Activated CD4-positive, alpha-beta T cell treated with anti-CD3 and anti-CD28 coated beads, Interleukin-2, amount 50 U/mL, for 4 hours (primary cell): ENCODE measurements at places on chromosomes 7 and 10.

DNA sequence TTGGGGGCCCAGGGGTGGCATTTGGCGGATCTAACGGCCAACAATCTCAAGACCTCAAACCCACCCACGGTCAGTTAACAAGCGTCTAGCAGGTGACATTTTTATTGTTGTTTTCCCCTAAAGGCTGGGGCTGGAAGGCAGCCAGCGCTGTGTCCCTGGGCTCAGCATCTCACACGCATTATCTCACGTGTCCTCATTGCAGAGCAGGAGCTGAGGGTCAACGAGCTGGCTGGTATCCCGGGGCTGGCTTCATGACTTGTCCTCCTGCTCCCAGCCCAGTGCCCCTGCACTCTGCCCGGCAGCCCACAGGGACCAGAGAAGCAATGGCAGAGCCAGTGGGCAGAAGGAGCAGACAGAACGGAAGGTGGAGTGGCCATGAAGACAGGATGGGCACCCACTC, 54.4 kb upstream of the TMEM273 start:
- DNase-seq: no peak

DNA sequence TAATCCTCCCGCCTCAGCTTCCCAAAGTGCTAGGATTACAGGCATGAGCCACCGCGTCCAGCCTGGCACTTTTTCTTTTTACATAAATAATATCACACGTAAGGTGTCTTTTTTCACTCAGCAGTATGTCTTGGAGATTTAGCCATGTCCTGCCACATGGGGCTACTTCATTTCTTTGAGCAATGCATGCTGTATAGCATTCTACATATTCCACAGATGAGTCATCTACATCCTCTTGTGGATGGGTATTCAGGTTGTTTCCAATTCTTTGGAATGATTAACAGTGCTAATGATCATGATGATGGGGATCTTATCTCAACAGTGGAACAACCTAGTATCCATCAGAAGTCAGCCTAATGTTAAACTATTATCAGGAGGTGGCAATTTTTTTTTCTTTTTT, 50.8 kb downstream of the ZNF503 start:
- no peak for DNase-seq

DNA sequence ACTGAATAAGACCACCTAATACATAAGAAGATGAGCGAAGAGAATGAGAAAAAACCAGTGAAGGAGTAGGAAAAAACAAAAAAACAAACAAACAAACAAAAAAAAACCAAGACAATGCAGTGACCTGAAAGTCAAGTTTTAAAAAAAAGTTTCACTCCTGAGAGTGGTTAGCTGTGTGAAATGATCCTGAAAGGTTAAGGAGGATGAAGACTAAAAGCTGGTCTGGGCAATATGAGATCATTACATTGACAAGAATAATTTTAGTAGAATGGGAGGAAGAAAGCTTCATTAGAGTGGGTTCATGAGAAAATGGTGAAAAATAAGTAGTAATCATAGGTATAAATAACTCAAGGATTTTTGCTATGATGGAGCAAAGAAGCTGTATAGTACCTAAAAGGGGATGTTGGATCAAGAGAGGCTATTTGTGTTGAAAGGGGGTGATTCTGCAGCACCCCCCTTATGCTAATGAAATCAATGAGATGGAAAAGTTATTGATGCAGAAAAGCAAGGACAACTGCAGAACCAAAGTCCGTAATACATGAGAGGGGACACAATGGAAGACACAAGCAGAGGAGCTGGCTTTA, 80.2 kb downstream of the KMT2C start:
- DNase-seq: no peak

DNA sequence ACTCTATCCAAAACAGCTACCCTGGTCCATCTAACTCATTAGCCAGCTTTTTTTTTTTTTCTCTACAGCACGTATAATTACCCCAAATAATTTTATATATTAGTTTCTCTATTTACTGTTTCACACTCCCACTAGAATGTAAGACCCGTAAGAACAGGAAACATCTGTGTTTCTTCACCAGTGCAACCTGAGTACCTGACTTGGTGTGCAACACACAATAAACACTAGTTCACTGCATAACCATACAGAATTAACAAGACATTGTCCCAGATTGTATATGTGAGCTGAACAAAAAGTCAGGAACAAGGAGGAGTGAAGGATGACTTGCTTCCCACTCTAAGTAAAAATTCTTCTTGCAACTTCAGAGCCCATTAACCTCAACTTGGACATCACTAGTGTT, 180.2 kb upstream of the AKR1E2 start:
- DNase-seq: no peak

- no peak for DNase-seq
These were observed 146.2 kb upstream of the ASAH2 start for GRCh38 chr10:50397312-50398140.

GRCh38 chr10:128029731-128030369, 96.4 kb downstream of the MKI67 start:
- DNase-seq: no peak

DNA sequence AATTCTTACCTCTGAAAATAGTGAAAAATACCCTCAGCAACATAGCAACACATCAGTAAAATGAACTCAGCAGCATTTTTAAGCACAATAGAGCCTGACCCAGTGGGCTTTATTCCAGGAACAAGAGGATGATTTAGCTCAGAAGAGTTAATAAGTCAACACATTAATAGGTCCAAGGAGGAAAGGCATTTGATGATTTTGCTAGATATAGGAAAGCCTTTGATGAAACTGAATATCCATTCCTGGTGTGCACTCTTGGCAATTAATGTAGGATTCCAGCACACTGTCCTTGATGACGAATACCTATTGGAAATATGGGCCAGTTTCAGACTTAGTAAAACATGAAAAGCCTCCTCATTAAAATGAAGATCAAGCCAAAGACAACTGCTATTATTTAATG, 42.5 kb downstream of the RASGEF1A start:
- DNase-seq: no peak

DNA sequence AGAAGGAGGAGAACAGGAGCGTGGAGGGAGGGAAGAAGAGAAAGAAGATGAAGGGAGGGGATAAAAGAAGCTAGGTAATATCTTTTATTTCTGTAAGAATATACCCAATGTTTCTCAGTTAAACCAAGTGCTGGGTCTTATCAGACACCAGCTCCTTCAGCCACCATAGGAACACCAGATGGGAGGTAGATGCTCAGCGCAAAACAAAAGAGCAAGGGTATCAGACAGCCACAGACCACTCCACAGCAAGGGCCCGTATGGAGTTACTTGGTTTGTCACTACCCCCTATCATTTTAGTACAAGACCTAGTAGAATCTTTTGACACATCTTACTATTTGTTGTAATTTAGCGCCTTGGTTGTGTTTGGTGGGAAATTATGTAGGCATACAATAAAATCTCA, 65.9 kb upstream of the FAM133B start:
- DNase-seq: no peak

DNA sequence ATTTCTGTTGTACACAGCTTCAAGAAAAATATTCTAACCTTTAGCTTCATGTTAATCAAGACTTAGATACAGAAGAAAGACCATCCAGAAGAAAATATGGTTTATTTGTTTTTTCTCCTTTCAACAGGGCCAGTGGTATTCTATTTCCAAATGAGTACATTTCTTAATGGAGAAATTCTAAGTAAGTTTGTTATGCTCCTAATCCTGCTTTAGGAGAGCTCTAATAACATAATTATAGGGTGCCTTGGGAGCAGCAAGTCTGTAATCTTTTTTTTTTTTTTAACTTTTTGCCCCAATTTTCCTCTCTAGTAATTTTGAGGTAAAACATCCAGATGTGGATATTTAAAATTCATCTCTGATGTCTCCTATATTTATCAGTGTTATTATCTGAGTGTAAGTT, 98.1 kb downstream of the ADD3 start:
- DNase-seq: no peak

GRCh38 chr7:125467996-125468854, 538.6 kb upstream of the POT1 start:
- no peak for DNase-seq

GRCh38 chr7:72538856-72539255, 126.7 kb upstream of the CALN1 start:
- DNase-seq: no peak

GRCh38 chr10:17316488-17317170, 88.6 kb downstream of the VIM start:
- no peak for DNase-seq
